Transverse colon (tissue), 4 donors: ENCODE measurements at places on chromosomes 11 and 22. TPM values are rescaled to one million over a fixed set of nuclear protein-coding genes. Genes with fewer than 3 reads are reported as not detected.

CDC42EP2 gene
- total RNA-seq: 10.4 TPM

LSP1 gene
- 69.6 TPM for total RNA-seq

DNA sequence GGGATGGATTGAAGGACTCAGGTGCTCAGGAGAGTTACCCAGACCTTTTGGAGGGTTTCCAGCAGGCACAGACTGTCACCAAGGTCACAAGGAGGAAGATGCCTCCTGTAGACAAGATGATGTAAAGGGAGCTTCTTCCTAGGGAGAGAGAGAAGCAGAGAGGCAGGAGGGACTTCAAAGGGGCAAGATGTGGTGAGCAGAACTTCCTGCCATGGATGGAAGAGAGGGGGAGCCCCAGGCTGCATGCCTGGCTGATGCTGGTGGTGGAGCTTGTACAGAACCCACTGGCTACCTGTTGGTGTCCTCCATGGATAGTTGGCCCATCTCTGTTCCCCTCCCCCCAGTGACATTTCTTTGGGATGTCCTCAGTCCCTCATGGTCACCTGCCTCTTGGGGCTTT, 4.2 kb downstream of the HEPN1 start:
- no peak for DNase-seq

- DNase-seq: no peak
These were observed 125.6 kb upstream of the CSNK2A3 start for GRCh38 chr11:11478687-11479086.

UPK3A gene
- total RNA-seq: not detected

DNA sequence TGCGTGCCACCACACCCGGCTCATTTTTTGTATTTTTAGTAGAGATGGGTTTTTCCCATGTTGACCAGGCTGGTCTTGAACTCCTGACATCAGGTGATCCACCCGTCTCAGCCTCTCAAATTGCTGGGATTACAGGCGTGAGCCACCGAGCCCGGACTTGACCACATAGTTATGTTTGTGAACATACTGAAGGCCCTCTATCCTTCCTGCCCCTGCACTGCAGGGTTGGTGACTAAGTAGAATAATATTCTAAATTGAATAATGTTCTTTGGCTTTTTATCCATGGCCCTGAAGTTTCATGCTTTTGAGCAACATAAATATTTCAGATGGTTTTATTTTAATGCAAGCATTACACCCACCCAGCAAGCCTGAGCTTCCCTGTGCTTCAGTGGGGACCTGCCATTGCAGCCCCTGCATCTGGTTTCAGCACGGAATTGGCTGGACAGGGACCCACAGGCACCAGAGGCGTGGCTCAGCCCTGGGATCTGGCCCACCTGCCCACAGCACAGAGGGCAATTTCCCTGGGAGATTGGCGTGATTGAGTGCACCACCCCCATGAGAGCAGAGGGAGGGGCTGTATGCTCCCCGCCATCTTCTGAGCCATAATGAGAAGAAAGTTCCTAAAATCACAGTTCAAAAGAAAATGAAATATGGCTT, 460.5 kb downstream of the BRD1 start:
- no peak for DNase-seq

DNA sequence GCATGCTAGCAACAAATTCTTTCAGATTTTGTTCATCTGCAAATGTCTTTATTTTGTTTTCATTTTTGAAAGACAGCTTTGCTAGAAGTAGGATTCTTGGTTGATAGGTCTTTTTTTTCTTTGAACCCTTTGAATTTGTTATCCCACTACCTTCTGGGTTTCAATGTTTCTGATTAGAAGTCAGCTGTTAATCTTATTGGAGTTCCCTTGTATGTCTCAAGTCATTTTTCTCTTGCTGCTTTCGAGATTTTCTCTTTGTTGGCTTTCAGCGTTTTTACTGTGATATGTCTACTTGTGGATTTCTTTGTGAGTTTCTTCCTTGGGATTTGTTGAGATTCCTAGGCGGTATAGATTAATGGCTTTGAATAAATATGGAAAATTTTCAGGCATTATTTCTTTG, 27.2 kb upstream of the MS4A8 start:
- DNase-seq: no peak

- no peak for DNase-seq
These were observed 32.1 kb downstream of the USH1C start for GRCh38 chr11:17512101-17512500.
